Hippocampal formation (tissue), 2 donors: ENCODE measurements at places on chromosomes 5 and 9.

DNA sequence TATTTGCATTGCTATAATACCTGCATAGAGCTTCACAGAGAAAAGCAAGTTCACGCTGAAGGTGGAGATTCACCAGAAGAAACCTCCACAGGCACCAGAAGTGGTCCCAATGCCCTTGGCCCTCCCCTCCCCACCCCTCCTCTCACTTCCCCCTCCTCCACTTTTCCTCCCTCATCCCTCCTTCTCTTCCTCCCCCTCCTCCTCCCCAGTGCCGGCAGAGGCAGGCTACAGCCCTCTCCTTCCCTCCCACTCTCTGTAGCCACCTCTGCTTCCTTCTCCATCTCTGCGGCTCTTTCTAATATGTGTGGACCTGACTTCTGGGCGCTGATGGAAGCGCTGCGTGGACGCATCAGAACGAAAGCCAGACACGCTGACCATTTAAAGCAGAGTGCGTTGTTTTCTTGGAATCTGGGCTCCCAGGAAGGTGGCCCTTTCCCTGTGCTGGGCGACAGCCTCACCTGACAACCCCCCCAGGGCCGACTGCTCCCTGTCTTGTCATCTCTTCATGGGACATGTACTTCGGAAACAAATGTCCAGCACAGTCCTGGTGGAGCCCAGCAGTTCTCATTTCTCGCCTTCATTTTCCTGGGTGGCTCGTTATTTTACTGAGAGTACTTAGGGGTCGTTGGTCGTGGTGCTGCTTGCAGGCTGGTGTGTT is 29.5 kb downstream of the NDUFS6 start:
- DNase-seq, result no peak

- DNase-seq, result no peak
Observed at GRCh38 chr5:14142202-14142826, 828 bp upstream of the TRIO start.

- no peak for DNase-seq
Observed at GRCh38 chr9:105425816-105426433, 21.9 kb upstream of the FSD1L start.

GRCh38 chr9:23663946-23664345 is 162.1 kb downstream of the ELAVL2 start:
- DNase-seq, result no peak

- DNase-seq, result no peak
Observed at GRCh38 chr5:66967826-66968262, 228.8 kb downstream of the CD180 start.

GRCh38 chr5:39390945-39391344 is 26.6 kb upstream of the C9 start:
- no peak for DNase-seq

DNA sequence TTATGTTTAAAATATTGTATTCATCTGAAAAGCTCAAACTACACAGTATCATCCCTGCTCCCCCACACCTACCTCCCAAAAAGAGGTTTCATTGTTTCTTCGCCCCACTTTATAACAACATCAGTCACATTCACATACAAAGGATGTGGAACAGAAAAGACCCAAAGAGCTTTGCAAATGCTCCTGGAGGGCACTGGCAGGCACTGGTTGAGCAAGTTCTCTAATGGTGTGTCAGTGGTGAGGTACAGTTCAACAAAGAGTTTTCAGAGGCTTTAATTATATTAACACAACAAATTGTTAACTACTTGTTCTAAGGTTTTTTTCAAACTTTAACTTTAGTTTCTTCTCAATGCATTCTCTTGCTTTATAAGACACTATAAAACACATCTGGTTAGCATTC is 54.1 kb upstream of the ECM2 start:
- no peak for DNase-seq

GRCh38 chr5:107542831-107543231 is 127.9 kb downstream of the EFNA5 start:
- DNase-seq, result no peak

- DNase-seq, result peak; percentile 58
Observed at GRCh38 chr5:154610321-154611154, 132.5 kb upstream of the HAND1 start.

DNA sequence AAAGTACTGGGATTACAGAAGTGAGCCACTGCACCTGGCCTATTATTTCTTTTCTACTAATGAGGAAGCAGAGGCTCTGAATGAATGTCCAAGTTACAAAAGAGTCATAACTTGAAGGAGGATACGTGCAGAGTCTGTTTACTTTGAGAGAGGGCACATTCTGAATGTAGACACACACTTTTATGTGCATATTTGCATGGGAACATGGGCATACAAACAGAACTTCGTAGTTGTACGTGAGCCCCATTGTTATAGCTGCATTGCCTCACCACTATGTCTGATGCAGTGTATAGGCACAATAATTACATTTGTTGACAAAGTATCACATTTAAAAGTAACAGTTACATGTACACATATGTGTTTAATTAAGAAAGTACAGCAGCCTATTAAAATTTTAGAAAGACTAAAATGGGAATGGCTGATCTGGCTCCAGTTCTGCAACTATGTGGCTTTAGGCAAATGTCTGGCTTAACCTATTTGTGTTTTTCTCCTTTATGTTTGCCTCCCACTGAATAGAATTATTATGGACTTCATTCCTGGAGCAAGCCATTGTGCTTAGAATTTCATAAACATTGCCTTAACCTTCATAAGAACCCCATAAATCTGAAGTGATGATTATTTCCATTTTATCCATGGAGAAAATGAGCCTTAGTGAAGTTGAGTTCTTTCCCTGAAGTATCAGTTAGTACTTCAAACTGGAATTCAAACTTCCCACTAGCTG is 3.0 kb upstream of the DPYSL3 start:
- no peak for DNase-seq

- no peak for DNase-seq
Observed at GRCh38 chr5:116645627-116646026, 71.0 kb upstream of the SEMA6A start.

- DNase-seq, result no peak
Observed at GRCh38 chr5:77621440-77621839, 17.1 kb downstream of the OTP start.

GRCh38 chr9:16045651-16046280 is 492.9 kb downstream of the CCDC171 start:
- DNase-seq, result no peak

DNA sequence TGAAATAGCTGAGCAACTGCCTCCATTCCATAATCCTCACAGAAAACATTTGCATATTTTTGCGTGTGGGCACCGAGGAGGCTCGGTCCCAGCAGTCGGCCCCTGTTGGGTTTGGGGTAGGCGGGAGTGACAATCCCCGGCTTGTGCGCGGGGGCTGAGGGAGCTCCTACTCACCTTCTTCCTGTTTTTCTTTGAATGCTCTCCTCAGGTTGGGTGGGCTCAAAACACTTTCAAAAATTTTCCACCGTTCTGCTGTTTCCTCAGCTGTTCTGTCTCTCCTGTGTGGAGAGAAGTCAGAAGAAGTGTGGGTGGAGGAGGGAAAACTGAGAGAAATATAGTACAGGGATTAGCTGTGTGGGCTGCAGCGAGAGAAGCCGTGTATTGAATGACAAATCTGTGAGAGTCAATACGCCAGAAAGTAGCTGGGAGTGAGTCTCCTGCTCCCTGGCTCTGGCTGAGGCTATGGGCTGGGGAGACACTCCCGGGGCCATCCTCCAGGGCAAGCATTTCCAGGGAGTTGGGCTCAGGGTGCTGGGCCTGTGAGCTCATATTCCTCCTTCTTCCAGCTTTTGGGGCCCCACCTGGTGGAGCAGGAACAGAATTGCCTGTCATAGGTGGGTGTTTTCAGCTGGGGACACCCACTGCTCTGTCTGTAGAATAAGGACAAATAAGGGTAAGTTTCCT is 84.7 kb downstream of the CMYA5 start:
- no peak for DNase-seq

DNA sequence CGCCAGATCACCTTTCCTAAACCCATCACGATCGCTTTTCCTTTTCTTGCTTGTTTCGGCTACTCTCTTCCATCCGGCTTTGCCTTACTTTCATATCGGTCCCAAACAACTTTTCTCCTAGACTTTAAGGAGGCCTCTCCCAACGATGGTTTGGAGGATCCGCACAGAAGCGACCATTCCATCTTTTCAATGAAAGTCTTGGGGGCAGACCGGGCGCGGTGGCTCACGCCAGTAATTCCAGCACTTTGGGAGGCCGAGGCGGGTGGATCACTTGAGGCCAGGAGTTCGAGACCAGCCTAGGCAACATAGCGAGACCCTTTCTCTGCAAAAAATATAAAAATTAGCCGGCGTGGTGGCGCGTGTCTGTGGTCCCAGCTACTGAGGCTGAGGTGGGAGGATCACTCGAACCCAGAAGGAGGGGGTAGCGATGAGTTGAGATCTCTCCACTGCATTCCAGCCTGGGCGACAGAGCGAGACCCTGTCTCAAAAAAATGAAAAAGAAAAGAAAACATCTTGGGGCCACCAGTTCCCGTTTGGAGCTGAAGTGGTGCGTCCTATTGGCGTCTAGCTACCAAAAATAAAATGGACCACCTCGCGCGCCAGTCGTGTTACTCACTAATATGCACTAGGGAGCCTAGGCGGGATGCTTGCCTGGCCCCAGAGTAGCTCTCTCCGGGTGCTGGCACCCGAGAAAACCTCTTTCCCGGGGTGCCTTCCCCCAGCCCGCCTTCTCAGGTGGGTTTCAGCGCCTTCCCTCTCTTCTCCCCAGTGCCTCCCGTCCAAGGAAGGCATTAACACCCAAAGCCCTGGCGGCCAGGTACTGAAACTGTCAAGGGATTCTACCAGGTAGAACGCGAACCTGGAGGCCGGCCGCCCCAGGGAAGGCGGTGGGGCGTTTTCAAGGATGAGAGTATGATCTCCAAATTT is 800 bp upstream of the AP3B1 start:
- no peak for DNase-seq

DNA sequence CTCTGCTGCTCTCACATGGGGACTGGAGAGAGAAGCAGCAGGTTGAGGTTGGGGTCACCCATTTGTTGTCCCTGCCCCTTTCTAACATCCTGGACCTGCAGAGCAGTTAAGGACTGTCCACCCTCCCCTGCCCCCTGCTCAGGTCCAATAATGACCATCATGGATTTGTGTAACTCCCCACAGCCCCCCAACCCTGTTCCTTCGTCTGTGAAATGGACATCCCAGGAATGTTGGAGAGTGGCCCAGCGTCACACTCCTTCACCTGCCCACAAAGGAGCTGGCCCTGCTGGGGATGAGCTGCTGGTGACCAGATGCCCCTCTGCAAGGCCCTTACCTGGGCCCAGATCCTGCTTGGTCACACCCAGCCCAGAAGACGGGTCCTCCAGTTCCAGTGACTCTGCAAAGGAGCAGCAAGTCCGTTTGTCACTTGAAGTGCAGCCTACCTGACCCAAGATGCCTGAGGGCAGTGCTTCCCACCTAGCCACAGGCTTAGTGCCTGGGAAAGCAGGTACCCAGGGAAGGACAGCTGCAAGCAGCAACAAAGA is 10.4 kb downstream of the CD74 start:
- no peak for DNase-seq

DNA sequence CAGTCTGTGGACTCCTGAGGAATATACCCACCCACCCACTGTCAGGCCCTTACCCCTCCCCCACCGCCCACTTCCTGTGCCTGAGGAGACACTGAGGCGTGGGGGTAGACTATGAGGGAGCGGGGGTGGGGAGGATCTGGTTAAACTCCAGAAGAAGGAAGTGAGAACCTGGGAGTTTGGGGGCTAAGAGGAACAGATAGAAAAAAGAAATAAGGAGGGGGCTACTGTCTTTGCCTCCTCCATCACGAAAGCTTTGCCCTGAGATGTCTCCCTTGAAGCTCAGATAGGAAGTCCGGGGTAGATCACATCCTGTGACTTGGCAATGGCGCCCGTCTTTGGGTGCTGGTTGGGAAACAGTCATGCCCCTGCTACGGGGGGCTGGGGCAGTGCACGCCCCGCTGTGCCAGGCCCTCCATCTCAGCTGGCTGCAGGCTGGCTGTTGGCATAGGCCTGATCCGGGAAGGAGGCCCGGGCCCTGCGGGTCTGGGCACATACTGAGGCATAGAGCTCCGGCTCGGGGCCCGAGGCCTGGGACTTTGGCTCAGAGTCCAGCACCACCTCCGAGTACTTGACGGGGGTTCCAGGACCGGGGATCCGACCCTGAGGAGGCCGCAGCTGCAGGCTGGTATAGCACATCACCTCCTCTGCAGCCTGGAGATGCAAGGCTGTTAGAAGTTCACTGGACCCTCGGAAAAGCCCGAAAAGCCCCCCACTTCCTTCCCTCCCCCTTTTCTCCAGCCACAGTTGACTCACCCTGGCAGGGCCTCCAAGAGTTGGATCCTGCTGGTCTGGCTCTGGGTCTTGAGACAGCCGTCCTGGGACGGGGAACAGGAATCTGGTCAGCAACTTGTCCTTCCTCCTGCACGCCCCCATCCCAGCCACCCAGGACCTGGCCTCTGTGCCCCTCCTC is 1.0 kb downstream of the SIT1 start:
- no peak for DNase-seq

- DNase-seq, result no peak
Observed at GRCh38 chr9:100466829-100467221, 6.1 kb upstream of the TMEFF1 start.

- DNase-seq, result no peak
Observed at GRCh38 chr9:108001237-108001636, 511.7 kb upstream of the KLF4 start.

GRCh38 chr5:169954786-169955185 is 25.5 kb downstream of the INSYN2B start:
- DNase-seq, result no peak

GRCh38 chr9:115747731-115748130 is 405.9 kb upstream of the PAPPA start:
- DNase-seq, result no peak

- DNase-seq, result no peak
Observed at GRCh38 chr5:107389775-107390148, 281.0 kb downstream of the EFNA5 start.

GRCh38 chr5:72179028-72179815 is 71.9 kb downstream of the MAP1B start:
- peak; percentile 66 for DNase-seq

DNA sequence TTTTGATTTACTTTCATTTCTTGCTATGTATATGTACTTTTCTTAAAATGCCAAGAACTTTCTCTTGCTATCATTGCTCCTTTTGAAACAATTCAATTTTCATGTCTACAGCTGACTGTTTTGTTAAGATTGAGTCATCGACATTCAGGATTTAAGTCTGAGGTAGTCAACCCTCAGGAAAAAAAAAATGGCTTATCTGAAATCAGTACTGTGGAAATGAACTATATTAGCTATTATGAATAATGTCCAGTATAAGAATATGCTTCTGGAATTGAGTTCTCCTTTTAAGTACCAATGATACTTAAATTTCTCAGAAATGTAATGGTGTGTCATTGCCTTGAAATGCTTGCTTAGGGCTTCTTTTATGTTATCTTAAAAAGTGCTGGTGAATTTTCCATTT is 37.9 kb downstream of the TNFAIP8 start:
- DNase-seq, result no peak

- DNase-seq, result no peak
Observed at GRCh38 chr5:131081913-131082488, 83.1 kb downstream of the HINT1 start.

DNA sequence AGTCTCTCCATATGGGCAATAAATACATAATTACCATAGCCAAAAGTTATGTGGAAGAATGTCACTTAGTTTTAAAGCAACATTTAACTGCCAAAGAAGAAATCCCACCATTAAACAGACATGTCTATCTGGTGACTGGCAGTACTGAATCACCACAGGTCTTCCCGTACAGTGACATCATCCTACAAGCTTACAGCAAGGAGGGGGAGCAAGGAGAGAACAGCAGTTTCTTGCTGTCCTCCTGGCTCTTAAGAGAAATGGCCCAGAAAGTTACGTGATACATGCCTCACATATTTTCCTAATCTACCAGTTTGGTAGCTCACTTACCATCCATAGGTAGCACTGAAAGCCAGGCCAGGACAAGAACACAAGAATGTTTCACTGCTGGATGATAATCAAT is 671.0 kb downstream of the DMRTA1 start:
- DNase-seq, result no peak
